ENCODE measurements at places on chromosomes 3 and 15.

DNA sequence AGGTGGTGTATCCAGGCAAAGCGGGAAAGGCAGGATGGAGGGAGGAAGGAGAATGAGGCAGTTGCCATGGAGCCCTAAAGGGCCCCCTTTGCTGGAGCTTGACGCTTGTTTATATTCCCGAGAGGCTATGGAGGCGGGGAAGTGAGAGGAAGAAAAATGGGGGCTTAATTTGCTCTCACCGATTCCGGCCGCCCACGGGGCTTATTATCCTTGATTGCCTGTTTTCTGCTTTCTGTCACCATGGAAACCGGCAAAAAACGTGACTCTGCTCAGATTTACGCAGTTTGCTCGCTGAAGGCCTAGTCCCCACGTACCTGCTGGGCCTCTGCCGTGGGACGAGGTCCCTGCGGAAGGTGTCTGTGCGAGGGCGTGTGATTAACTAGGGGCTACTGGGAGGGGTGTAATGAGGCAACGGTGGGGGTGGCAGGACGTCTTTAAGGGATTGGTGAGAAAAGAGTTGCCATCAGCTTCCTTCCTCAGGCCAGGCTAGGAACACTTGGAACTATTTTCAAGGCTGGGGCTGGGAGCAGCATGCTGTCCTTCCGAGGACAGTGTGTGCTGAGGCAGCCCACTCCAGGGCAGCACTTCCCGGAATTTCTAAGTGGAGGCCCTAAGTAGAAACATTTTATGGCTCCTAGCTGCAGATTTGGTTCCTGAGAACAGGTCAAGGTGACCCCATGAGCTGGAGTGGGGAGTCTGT lies 110.8 kb upstream of the NDN start:
- DNase-seq = no peak

GRCh38 chr3:188303286-188303799 lies 149.4 kb downstream of the LPP start:
- DNase-seq = no peak

- no peak for DNase-seq
These were observed 13.2 kb upstream of the SLC6A6 start for GRCh38 chr3:14389166-14389606.

DNA sequence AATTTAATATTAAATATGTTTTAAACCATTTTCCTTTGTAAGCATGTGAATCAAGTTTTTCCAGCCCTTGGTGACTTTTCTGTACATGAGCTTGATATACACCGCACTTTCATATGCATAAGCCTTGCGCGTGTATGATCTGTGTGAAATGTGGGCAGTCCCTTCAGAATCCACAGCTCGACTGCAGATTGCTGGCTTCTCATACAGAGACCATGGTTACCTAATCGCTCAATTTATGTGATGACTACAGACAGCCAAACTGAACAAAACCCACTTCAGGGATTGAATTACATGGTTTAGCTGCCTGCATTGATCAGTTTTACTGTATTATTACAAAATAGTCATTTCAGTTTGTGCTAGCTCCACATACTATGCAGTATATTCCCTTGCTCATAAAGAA lies 212.3 kb upstream of the NECTIN3 start:
- DNase-seq = no peak

GRCh38 chr3:71907996-71908395 lies 123.0 kb upstream of the PROK2 start:
- DNase-seq = no peak

DNA sequence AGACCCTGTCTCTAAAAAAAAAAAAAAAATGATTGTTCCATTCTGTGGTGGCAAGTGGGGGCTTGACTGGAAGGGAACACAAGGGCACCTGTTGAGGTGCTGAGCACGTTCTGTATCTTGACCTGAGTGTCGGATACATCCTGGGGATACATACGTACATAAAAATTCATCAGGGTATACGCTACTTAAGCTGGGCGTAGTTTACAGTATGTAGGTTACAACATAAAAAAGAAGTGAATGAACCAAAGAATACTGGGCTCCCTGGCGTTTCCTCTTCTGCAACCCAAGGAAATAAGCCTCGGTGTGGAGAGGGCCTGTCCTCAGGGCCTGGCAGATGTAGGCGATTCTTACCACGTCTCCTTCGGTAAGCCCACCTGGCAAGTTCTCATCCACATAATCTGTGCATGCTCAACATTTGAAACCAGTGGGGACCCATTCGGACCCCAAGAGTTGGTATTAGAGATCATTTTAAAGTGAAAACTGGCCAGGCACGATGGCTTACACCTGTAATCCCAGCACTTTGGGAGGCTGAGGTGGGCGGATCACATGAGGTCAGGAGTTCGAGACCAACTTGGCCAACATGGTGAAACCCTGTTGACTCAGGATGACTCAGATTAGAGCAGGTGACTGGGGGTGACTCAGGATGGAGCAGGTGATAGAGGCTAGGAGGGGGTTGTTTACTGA lies 5.1 kb upstream of the MUC20 start:
- DNase-seq = no peak
